RPMI7951 (cell line): ENCODE measurements at places on chromosomes 12 and 14.

GRCh38 chr12:106409878-106410277 lies 52.3 kb downstream of the POLR3B start:
- no peak for DNase-seq

DNA sequence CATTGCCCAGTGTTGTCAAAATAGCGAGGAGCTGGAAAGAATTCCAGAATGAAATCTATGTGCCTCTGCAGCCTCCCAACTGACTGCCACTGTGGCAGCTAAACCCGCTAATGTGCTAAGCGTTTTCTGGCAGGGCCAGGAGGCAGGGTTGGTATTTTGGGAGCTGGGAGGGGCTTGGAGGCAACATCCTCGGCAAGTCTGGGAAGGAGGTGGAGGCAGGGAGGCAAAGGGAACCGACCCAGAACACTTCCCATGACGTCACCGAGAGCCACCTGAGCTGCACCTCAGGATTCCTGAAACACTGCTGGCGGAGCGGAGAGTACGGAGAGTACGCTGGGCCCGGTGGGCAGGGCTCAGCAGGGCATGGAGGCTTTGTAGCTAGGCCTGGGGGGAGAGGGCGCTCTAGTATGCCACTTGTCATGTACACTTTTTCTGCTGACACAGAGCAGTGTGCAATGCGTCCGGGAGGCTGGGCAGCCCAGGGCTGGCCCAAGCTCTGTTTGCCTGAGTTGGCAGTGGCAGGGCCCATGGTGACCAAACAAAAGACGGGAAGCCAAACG lies 81.5 kb downstream of the DPF3 start:
- no peak for DNase-seq

- peak; percentile 58 for DNase-seq
Observed at GRCh38 chr12:24948420-24948756, 513 bp downstream of the BCAT1 start.

DNA sequence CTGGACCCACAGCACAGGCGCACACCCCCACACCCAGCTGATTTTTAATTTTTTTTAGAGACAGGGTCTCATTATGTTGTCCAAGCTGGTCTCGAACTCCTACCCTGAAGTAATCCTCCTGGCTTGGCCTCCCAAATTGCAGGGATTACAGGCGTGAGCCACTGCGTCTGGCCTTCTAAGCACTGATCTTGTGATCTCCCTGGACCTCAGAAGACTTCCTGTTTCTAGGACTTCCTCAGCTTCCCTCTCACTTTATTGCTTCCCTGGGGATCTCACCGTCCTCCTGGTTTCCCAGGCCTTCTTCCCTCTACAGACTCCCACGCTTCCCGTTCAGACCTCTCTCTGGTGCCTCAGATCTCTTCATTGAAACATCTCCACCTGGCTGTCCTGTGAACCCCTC lies 13.8 kb downstream of the ZNF839 start:
- DNase-seq = no peak

DNA sequence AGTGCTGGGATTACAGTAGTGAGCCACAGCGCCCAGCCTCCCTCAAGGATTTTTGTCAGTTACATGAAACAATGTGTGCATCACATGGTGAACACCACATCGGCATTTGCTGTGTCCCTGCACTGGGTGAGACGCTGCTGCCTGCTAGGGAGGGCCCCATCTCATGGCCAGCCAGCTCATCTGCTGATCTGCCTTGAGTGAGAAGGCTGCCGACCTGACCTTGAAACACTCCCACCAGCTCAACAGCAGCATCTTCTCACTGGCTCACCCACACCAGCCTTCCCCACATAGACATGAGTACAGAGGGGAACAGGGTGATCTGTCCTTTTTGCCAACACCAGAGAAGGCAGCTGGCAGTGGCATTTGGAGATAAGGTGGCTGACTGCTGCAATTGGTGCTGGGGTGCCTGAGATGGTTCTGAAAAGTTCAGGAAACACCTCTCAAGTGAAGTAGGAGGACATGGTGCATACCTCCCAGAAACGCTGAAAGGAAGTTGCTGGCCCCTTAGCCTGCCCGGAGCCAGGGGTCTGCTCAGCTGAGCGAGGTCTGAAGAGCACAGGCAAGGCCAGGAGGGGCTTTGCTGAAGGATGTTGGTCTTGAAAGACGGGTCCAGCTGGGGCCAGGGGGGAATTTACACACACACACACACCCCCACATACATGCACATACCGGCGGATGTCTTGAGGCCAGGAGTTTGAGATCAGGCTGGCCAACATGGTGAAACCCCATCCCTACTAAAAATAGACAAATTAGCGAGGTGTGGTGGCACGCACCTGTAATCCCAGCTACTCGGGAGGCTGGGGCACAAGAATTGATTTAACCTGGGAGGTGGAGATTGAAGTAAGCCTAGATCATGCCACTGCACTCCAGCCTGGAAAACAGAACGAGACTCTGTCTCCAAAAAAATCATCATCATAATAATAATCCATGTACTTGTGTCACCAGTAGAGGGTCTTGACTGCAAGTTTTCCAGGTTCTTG lies 14.3 kb upstream of the PPP1R13B start:
- no peak for DNase-seq

- DNase-seq = no peak
Observed at GRCh38 chr12:89492883-89493282, 31.7 kb downstream of the GALNT4 start.

DNA sequence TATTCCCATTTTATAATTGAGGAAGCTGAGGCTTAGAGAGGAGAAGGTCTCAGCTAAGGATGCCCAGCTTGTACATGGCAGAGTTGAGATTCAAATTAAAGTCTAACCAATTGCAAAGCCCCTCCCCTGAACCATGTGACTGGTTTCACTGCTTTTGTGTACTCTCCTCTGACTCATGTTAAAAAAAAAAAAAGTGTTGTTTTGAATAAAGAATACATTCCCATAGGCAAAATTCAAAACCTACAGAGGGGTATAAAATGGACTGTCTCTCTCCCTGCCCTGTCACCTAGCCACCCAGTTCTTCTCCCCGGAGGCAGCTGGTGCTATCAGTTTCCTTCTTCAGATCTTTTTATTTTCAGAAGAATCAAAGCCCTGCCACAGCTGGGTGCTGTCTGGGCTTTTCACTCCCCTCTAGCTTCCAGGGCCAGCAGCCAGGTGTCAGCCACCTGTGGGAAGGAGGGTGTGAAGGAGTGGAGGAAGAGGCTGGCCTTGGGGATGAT lies 5.4 kb downstream of the PSMD9 start:
- peak; percentile 53 for DNase-seq

DNA sequence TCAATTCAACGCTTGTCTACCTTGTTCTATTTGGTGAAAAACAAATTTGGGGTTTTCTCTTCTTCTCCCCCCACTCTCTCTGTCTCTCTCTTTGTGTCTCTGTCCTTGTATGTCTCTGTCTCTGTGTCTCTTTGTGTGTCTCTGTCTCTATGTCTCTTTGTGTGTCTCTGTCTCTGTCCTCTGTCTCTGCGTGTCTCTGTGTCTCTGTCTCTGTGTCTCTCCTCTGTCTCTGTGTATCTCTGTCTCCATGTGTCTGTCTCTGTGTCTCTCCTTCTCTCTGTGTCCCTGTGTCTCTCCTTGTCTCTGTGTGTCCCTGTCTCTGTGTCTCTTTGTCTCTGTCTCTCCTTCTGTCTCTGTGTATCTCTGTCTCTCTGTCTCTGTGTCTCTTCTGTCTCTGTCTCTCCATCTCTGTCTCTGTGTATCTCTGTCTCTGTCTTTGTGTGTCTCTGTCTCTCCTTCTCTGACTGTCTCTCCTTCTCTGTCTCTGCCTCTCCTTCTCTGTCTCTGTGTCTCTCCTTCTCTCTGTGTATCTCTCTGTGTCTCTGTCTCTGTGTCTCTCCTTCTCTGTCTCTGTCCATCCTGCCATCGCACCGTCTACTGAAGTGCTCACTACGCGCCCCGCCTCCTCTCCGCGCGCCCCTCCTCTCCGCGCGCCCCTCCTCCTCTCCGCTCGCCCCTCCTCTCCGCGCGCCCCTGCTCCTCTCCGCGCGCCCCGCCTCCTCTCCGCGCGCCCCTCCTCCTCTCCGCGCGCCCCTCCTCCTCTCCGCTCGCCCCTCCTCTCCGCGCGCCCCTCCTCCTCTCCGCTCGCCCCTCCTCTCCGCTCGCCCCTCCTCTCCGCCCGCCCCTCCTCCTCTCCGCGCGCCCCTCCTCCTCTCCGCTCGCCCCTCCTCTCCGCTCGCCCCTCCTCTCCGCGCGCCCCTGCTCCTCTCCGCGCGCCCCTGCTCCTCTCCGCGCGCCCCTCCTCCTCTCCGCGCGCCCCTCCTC lies 12.8 kb downstream of the LRCOL1 start:
- peak; percentile 49 for DNase-seq
